ENCODE measurements at places on chromosomes 5 and 9.

DNA sequence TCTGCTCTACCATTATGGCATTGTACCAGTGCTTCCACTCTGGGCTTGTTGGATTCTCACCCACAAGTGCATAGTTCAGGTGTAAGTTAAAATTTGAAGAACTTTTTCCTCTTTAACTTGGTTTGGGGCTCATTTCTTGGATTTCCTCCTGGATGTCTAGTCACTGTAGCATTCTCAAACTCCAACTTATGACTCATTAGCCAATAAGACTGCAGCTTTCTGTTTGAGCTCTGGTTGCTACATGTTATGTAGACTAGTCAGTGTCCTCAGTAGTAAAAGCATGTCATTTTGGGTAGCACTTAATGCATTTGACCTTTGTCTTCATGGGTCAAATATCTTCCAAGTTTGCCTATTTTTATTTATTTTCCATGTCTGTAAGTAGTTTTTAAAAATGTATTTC, 790.8 kb downstream of the BRINP1 start:
- no peak for DNase-seq

DNA sequence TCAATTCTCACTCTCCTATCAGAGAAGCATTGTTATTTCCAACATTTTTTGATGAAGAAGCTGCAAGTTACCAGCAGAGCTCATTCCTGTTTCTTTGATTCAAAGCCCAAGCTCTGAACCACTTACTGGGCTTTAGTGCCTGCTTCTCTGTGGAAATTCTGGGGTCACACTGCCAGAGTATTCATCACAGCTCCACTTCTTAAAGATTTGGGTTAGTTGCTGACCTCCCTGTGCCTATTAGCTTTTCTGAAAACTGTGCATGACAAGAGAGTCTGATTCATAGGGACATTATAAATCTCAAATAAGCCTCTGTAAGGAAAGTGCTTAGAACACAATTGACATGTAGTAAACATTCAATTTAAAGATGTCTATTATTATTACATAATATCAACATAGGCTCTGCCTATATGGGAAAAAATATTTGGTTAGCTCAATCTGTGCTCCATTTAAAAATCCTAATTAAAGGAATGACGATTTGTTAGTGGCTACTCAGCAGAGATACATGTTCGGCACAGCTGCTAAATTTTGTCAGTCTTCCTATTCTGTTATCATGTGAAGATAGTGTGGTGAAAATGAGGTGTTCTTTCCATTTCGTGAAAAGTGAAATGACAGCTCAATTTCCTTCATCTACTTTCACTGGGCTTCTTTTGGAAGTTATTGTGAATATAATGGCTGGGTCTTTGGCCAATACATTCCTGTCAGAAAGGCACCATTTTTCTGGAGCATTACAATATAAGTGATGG, 293.0 kb downstream of the KCTD16 start:
- DNase-seq, result no peak

- DNase-seq, result no peak
Measured at GRCh38 chr9:104780796-104781395, 17.0 kb downstream of the NIPSNAP3B start.

DNA sequence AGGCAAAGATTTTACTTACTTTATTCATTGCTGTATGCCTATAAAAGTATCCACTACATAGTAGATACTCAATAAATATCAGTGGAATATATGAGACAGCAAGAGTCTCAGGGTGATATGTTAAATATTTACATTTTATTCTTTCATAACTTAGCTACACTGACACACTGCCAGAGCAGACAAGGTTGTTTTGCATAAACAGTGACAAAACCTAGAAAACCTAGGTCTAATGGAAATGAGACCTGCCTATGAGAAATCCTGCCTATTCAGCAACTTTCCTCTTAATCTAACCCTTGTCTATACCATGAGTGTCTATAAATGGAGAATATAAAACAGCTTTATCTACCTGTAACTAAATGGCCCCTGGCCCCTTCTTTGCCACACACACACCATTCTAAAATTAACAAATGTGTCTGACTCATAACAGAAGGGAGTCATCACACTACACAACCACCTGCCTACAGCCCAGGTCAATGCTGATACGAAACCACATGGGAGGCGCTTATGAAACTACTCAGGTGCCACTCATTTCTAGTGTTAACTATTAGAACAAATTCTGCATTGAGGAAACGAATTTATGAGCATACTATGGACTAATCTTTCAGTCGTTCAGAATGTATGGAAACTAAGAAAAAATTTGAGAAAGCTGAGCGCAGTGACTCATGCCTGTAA, 60.3 kb downstream of the UBAP2 start:
- DNase-seq, result no peak

DNA sequence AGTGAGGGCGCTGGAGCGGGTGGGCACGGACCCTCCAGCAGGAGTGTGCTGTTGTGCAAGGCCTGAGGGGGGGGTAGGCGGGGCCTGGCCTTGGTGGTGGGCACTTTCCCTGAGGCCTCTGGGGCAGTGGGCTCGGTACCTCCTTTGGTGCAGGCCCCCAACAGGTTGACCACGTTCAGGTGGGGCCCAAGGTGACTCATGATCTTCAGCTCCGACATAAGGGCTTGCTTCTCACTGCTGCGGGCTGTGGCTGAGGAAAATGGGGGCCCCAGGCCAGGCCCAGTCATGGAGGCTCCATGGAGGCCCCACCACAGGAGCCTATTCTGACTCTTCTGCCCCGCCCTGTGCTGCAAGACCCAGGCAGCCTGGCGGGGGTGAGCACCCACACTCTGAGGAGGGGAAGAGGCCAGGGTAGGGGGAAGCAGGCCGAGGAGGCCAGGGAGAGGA, 31.5 kb downstream of the PDGFRB start:
- DNase-seq, result no peak

GRCh38 chr9:137865581-137866145, 11.9 kb upstream of the CACNA1B start:
- no peak for DNase-seq

GRCh38 chr9:123722378-123722777, 207.5 kb downstream of the DENND1A start:
- DNase-seq, result no peak

- DNase-seq, result peak; percentile 81
Measured at GRCh38 chr5:172548311-172548731, 92.7 kb upstream of the NEURL1B start.

DNA sequence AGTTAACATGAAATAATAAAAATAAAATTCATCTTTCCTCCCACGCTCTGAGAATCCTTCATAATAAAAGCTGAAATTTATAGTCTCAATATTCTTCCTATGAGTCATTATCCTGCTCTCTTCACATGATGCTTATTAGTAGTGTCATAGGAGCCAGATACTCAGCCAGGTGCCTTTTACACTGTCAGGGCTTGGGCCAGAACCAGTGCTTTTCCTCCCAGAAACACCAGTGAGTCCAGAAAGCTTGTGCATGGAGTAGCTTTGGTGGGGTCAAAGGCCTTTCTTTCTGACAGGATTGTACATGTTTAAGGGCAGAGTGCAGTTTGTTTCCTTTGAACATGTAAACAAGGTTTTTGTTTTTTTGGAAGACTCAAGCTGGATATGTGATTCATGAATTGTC, 6.8 kb downstream of the LSM11 start:
- DNase-seq, result no peak

DNA sequence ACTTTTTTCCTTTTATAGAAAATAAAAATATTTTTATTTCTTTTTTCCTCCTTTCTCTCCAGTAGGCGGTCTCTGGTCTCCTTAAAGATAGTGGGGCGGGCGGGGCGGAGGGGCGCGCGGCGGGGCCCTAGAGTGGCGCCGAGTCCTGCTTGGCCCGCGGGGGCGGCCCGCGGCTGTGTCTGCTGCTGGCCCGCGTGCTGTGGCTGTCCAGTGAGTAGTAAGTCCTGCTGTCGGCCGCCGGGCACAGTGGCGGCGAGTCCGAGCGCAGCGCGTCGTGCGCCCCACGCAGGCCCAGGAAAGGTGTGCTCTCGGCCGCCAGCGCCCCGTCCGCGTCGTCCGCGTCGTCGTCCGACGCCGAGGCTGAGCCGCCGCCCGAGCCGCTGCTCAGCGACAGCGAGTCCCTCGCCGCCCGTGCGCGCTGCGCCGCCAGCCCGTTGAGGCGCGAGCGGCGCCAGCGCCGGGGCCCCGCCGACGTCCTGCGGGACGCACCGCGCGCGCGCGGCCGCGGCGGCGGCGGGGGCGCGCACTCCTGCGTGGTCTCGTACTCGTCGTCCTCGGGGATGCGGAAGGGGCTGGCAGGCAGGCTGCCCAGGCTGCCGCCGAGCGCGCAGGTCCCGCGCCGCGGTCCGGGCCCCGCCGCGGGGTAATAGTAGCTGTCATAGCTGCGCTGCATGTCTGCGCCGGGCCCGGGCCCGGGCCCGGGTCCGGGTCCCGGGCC, 52.3 kb downstream of the PSD2 start:
- DNase-seq, result peak; percentile 60

- DNase-seq, result no peak
Measured at GRCh38 chr9:130498298-130498917, 53.6 kb downstream of the ASS1 start.

DNA sequence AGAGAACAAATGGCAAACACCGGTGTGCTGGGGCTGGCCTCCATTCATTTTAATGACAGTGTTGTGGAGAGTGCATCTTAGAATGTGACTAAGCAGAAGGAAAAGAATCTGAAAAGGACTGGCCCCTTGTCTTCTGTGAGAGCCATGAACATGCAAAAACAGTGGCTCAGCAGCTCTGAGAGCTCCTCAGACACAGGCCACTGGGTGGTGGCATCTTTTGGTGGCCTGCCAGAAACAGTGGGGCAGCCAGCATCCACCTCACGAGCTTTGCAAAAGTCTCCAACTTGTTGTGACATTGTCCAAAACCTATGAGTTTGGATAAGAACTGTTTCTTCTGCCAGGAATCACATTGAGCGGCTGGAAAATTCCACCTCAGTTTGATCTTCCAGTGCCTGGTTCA, 233.4 kb downstream of the NR3C1 start:
- DNase-seq, result no peak

DNA sequence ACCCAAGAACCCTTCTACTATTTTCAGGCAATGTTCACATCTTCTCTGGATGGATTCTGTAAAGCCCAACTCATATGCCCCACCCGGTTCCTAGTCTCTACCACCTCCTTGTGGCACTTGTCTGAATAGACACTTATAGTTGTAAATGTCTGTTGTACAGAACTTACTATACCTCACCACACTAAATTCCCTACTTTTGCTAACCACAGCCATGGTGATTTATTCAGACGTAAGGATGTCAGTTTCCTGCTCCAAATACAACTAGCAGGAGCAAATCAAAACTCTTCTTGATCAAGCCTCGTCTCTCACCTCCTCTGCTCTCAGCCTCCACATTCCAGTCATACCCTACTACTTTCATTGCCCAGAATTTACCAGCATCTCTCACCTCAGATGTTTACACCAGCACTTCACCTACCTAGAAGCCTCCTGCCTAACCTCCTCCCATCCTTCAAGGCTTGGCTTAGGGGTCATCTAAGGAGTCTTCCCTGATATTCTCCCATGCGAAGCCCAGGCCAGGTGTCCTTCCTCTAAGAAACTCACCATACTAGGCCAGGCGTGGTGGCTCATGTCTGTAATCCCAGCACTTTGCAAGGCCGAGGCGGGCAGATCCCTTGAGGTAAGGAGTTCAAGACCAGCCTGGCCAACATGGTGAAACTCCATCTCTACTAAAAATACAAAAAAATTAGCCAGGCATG, 75.5 kb downstream of the MAPKAP1 start:
- DNase-seq, result no peak
